T-helper 2 cell (primary cell): ENCODE measurements at places on chromosomes 7 and 10.

DNA sequence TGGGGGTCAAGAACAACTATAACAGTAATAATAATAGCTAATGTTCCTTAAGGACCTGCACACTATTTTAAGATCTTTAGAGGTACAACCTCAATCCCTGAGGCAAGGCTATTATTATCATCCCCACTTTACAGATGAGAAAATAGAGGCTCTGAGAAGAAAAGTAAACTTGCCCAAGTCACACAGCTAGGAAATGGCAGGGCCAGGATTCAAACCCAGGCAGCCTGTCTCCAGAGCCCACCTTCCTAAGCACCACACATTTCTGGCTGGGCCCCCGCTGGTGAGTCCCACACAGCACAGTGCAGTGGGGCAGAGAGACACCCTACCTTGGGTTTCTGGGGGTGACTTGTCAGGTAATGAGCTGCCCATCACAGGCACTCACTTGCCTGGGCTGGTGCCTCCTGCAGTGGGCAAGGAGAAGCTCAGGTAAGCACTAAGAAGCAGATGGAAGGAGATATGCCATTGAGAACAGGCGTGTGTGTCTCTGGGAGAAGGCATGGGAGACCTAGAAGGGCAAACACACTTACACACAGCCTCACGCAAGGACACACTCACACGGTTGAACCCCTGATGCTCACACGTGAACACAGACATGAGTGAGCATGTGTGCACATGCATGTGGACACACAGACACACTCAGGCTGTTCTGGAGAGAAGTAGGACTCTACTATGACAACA is 104.4 kb upstream of the ZMIZ1 start:
- no peak for DNase-seq

DNA sequence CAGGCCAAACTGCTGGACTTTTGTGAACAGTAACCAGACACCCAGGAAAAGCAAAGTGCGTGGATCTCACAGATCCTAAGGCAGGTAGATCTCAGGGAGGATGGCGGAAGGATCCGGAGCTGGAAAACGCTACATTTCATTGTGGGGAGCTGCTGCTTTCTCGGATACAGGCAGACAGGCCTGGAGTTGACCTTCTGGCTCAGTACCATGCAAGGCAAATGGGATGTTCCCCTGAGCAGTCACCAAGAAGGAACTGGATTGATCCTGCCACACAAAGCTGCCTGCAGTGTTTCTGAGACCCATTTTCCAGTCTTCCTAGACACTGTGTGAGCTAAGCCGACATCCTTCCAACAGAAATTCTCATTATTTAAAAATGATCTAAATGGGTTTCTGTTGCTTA is 65.5 kb downstream of the ZRANB1 start:
- no peak for DNase-seq

DNA sequence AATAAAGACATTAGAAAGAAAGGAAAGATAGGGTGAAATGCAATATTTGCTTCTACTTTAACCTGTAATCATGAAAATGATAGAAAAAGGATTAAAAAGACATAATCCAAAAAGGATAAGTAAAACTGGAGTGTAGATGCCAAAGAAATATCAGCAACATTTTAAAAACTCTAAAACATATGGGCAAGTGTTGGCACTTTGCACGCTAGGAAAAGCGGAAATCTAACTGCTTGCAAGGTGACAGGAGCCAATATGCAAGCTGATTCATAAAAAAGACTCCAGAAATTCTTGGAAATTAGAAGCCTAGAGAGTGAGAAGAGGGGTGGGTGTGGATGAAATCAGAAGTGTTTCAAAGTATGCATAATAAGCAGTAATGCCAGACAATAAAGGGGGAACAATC is 161.1 kb downstream of the SEMA3E start:
- DNase-seq: no peak

DNA sequence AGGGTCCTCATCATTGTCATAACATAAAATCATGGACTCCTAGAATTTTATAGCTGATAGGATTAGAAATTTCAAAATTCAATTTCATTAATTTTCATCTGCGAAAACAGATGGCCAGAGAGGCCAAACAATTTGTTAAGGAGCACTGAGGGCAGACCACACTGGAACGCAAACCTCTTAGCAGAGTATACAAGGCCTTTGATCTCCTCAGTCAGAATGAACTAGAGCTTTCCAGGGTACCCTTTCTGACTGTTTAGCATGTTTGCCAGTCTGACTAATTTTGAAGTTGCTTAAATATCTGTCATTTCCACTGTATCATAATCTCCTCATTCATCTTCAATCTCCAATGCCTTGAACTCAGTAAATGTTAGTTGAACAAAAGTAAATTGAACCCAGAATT is 41.9 kb upstream of the ATRNL1 start:
- no peak for DNase-seq

GRCh38 chr10:7410862-7411670 is at the start of gene SFMBT2:
SFMBT2 (minus strand) TSS chr10:7411034; CDS start chr10:7381898, 29,136 bp downstream.
- DNase-seq: peak; percentile 36

DNA sequence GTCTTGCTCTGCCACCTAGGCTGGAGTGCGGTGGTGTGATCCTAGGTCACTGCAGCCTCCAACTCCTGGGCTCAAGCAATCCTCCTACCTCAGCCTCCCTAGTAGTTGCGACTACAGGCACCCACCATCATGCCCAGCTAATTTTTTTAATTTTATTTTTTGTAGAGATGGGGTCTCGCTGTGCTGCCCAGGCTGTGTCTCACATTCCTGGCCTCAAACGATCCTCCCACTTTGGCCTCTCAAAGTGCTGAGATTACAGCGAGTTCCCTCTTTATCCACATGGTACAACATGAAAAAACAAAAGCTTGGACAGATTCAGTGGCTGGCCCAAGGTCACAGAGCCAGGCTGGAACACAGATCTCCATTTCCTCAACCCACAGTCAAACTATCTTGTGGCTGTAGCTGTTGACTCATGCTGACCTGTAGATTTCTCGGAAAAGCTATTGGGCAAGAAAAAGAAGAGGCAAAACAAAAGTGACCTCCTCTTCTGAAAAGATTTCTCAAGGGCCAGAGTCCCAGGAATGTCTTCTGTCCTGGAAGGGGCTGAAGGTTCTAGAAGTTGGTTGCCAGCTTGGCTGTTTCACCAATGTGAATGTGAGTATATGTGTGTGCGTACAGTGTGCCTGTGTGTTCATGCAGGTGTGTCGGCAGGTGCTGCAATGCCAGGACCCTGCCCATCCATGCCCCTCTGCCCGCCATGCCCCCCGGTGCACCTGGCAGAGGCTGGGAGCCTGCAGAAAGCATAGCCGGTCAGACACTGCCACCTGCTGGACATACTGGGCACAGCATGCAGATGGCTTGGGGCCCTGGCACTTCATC is 28.4 kb downstream of the TMEM130 start:
- DNase-seq: peak; percentile 56

DNA sequence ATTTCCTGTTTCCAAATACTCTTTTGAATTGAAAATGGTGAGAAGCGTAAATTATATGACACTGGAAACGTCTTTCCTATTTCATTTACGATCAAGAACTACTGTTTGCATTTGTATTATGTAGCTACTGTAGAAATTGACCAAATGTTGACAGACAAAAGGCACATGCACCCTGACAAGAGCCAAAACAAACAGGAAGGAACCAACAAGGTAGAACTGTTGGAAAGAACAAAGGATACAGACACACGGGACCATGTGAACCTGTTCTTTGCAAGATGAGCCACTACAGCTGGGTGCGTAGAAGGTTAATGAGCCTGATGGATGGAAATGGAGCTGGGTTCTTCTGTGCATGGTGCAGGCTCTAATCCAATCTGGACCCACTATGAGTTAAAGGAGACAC is 48.4 kb upstream of the FZD8 start:
- no peak for DNase-seq

DNA sequence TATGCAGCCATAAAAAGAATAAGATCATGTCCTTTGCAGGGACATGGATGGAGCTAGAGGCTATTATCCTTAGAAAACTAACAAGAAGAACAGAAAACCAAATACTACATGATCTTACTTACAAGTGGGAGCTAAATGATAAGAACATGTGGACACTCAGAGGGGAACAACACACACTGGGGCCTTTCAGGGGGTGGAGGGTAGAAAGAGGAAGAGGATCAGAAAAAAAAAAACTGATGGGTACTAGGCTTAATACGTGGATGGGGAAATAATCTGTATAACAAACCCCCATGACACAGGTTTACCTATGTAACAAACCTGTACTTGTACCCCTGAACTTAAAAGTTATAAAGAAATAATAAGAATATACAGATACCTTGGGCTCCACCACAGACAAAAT is 514.2 kb downstream of the ARL4A start:
- no peak for DNase-seq

DNA sequence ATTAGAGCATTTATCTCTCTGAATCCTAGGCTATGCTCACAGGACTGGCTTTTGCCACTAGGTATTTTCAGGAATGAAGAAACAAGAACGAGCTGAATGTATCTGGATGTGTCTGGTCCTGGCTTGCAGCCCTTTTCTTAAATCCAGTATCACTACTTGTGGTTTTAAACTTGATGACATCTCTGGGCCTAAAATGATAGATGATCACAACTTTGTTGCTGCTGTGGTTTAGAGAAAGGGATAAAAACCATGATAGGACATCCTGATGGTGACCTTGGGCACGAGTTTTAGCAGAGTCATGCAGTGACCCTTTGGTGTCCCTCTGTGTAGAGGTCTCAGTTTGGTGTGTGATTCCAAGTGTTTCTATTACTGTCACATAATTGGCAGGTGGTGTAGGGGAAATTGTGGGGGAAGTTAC is 31.7 kb upstream of the SEMA3C start:
- DNase-seq: no peak

DNA sequence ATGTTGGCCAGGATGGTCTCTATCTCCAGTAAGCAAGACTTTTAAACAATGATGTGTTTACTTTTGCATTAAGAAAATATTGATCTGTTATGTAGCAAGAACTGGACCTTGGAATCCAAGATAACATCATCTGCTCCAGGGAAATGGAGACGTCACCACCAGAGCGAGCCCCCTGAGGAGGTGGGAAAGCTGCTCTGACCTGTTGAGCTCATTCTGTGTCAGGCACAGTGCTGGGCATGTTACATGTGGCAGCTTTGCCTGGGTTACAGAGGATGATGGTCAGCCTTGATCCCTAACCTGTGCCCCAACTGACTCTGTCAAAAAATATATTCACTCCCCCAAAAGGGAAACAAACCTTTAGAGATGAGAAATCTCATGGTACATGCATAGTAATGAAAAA is 436.3 kb downstream of the SORCS1 start:
- no peak for DNase-seq

DNA sequence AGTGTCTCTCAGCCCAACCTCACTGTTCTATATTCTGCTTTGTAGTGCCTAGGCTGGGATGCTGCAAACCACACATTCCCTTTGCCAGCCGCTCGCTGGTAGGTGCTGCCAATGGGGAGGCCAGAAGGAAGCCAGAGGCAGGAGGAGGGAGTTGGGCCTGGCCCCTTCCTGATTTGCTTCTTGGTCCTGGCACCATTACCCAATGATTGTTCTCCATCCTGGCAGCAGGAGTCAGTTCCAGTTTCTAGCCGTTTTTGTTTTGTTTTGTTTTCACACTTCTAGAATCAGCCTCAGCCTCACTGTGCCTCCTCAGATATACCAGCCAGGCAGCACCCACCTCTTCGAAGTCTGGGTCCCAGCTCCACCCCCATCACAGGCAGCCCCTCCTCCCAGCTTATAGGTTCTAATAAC is 27.4 kb upstream of the LOXL4 start:
- DNase-seq: no peak

DNA sequence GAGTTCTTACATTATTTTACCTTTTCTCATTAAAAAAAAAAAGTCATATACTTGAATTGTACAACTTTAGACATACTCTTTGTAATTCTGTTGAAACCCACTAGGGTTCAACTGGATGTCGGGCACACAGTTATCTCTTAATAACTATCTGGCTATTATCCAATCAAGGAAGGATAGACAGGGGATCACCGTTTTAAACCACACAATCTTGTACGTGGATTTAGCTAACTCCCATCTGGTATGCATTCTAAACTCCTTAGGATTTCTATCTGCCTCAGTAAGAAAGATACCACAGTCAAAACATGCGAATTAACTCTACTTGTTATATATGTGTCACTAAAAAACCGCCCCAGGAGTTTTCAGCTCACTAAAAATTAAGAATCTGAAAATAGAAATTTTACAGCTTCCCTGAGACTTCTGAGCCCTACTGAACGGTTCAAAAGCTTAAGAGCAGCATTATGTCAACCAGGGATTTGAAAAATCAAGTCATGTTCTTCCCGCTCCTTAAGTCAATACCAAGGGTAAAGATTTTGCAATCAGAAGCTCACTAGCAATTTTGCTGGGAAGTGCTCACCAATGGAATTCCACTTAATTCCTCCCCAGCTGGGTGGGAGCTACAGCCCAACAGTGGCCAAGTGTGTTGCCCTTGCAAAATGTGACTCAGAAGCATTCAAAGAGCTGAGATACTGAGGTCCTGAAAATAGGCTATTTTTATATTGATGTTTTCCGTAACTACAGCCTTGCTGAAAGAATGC is 267.0 kb downstream of the FRMD4A start:
- DNase-seq: no peak

GRCh38 chr7:77244222-77244934 is 44.8 kb upstream of the FGL2 start:
- no peak for DNase-seq

DNA sequence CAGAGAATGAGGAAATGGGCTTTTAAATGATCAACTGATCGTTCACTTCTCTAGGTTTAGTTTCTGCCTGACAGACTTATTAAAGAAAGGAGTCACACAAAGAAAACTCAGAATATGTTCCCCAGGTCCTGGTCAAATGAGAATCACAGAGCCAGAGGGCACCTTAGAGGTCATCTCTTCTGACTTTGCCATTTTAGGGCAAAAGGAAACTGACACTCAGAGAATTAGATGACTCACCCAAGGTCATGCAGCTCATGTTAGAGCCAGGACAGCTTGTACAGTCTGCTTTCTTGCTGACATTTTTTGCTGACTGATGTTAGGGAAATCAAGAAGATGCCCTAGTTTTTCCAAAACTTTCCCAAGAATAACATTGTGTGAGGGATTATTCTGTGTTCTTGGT is 312.7 kb upstream of the SP8 start:
- no peak for DNase-seq

- DNase-seq: no peak
These were observed 214.4 kb upstream of the KIAA1217 start for GRCh38 chr10:23994459-23995046.

- no peak for DNase-seq
These were observed 64.4 kb downstream of the TBXAS1 start for GRCh38 chr7:139893461-139893860.

DNA sequence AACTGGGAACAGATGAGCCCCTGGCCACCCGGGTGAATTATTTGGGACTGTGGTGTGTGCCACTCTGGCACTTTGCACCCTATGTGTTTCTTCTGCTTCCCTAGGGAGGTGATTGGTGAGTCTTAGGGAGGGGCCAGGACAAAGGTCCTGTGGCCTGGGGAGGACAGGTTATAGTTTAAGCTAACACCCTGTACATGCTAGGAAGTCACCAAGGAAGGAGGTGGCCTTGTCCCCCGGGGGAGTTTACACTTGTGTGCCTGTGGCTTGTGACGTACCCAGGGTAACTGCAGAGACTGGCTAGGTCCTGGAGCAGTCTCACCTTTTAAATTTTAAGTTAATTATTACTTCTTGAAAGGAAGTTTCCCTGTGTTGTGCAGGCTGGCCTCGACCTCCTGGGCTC is 196.2 kb downstream of the BAMBI start:
- DNase-seq: no peak

GRCh38 chr7:7706556-7707172 is 11.7 kb downstream of the RPA3 start:
- DNase-seq: no peak
